ENCODE measurements at places on chromosomes 11 and 22. TPM values are rescaled to one million over a fixed set of nuclear protein-coding genes. Genes with fewer than 3 reads are reported as not detected.

- H3K4me3 ChIP-seq: no peak overlapping the region
- no peak overlapping the region for H3K27ac ChIP-seq
- no peaks in the 10 kb centered on the region for H3K27me3 ChIP-seq
- no peak for DNase-seq
- no peaks in the 10 kb centered on the region for H3K36me3 ChIP-seq
These were observed 79.0 kb downstream of the FDX1 start for GRCh38 chr11:110508786-110509185.

GRCh38 chr11:4203603-4204360 is 109.2 kb downstream of the RRM1 start:
- H3K4me3 ChIP-seq: no peak overlapping the region
- no peaks in the 10 kb centered on the region for H3K4me1 ChIP-seq
- no peak overlapping the region for H3K27ac ChIP-seq

DNA sequence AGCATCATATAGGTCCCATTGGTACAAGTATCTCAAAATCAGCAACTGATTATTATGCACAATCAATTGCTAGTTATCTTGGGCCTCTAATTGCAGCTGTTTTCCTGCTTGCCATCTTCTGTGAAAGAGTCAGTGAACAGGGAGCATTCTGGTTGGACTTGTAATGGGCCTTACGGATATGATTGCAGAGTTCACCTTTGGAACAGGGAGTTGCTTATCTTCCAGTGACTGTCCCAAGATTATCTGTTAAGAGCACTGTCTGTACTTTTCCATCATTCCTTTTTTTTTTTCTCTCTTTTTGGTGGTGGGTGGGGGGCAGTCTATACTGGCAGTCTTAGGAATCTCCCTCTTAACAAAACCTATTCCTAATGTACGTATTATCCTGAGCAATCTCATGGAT is 17.8 kb downstream of the OR8G5 start:
- H3K4me1 ChIP-seq: no peaks in the 10 kb centered on the region
- no peak overlapping the region for H3K27ac ChIP-seq
- no peak overlapping the region for H3K4me3 ChIP-seq

The UCP2 gene
- total RNA-seq: 28.2 TPM

DNA sequence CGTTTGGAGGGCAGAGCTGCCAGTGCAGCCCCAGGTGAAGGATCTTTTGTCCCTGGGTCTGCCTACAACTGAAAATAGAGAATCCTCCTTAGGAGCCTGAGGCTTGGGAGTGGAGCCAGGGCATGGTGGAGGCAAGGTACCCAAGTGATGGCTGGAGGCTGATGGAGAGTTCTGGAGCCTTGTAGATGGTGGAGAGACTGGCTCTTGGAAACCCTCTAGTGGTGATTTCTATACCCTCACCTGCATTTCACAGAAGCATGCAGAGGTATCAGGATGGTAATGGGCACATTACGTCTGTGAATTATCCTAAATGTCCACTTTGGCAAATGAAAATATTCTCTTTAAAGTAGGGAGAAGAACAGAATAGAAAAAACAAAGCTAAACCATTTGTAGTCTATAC is 44.4 kb downstream of the INSC start:
- H3K36me3 ChIP-seq: no peaks in the 10 kb centered on the region
- no peaks in the 10 kb centered on the region for H3K4me1 ChIP-seq
- no peak overlapping the region for H3K4me3 ChIP-seq
- H3K27ac ChIP-seq: no peak overlapping the region
- no peak for DNase-seq
- no peaks in the 10 kb centered on the region for H3K27me3 ChIP-seq

The OR51I2 gene
- not detected for total RNA-seq

DNA sequence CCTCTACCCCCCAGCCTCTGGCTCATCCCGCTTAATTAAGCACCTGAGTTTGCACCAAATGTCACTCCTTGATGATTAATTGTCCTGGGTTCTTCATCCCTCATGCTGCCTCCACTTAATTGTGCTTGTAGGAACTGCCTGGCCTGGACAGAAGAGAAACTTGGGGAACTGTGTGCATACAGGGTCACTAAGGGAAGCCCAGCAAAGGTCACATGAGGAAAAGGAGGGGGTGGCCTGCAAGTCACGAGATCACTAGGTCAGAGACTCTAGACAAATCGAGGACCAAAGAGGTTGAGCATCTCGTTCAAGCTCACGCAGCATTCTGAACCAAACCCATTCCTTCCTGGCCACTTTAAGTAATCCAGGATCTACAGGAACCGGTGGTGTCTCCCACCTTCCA is 75.8 kb downstream of the PDE2A start:
- H3K27me3 ChIP-seq: no peaks in the 10 kb centered on the region
- H3K4me3 ChIP-seq: no peak overlapping the region
- no peaks in the 10 kb centered on the region for H3K36me3 ChIP-seq
- H3K4me1 ChIP-seq: no peaks in the 10 kb centered on the region
- H3K27ac ChIP-seq: no peak overlapping the region
